ENCODE measurements at places on chromosomes 12 and 14.
A peak's percentile ranks its signal among the peaks of the same experiment; 100 is the strongest.

DNA sequence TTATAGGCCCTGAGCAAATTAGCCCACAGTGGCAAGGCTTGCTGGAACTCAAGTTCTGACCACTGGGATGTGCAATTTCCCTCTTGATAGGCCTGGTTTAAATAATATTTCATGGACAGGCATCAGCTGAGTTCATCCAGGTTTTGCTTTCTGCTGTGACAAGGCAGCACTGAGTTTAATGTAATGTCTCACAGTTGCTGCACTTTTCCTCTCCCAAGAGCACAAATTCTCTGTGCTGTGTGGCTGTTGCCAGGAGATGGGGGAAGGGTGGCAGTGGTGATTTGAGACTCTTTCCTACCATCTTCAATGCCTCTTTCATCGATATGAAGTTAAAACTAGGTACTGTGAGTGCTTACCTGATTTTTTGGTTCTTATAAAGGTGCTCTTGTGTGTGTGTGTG is 272.8 kb upstream of the STXBP6 start:
- DNase-seq, result no peak

DNA sequence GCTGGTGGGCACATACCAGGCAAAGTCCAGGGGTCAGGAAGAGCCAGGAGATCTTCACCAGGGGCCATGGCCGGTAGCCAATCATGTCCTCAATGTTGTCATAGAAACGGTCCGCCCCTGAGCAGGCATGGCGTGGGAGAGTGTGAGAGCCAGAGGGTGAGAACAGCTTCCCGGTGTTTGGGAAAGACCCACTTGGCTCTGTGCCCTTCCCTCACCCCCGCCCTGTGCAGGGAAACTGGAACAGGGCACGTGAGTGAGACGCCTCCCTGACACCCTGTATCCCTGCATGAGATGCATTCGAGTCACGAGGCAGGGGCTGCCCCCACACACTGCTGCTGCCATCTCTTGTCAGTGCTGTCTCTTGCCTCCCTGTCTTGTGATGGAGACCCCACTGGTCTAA is 20.7 kb downstream of the SLC6A12 start:
- DNase-seq, result no peak

- DNase-seq, result no peak
Observed at GRCh38 chr14:61406675-61407074, 85.3 kb downstream of the PRKCH start.

- DNase-seq, result no peak
Observed at GRCh38 chr12:69569236-69569635, 16.0 kb upstream of the CCT2 start.

- no peak for DNase-seq
Observed at GRCh38 chr12:128825835-128826234, 2.1 kb upstream of the SLC15A4 start.

GRCh38 chr12:124261885-124262284 is 33.0 kb upstream of the RFLNA start:
- no peak for DNase-seq

- no peak for DNase-seq
Observed at GRCh38 chr12:9068600-9068999, 47.1 kb downstream of the A2M start.

DNA sequence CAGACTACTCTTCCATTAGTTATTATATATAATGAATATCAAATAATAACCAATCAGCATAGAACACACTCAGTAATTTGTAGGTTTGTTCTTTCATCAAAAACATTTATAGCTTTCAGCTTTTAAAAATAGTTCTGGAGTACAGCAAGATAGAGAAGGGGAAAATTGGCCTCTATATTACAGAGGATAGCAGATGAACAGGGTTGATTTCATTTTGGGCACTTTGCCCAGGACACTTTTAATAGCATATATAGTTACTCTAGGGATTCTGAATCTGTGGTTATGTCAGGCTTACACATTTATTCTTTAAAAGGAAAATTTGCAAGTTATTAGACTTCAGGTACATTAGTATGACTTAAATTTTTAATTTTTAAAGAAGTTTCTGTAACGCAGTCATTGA is 52.6 kb downstream of the IFT81 start:
- no peak for DNase-seq

GRCh38 chr12:42992826-42993225 is 403.3 kb upstream of the PRICKLE1 start:
- no peak for DNase-seq

DNA sequence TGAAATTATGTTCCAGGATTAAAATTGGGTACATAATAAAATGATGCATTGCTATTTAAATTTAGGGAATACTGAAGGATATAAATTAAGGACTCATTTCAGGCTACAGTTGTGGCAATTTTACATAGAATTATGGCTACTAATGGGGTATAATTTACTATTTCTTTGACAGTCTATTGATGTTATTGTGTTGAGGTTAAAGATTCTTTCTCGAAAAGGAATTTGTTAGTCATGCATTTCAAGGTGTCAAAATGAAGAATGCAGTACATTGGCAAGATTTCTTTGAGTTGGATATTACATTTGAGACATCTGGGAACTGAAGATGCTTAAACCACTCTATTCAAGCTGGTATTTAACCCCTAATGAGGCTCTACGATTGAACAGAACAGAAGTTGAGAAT is 28.3 kb downstream of the SLC5A8 start:
- no peak for DNase-seq

GRCh38 chr12:52495389-52495788 is 2.3 kb upstream of the KRT6A start:
- no peak for DNase-seq

DNA sequence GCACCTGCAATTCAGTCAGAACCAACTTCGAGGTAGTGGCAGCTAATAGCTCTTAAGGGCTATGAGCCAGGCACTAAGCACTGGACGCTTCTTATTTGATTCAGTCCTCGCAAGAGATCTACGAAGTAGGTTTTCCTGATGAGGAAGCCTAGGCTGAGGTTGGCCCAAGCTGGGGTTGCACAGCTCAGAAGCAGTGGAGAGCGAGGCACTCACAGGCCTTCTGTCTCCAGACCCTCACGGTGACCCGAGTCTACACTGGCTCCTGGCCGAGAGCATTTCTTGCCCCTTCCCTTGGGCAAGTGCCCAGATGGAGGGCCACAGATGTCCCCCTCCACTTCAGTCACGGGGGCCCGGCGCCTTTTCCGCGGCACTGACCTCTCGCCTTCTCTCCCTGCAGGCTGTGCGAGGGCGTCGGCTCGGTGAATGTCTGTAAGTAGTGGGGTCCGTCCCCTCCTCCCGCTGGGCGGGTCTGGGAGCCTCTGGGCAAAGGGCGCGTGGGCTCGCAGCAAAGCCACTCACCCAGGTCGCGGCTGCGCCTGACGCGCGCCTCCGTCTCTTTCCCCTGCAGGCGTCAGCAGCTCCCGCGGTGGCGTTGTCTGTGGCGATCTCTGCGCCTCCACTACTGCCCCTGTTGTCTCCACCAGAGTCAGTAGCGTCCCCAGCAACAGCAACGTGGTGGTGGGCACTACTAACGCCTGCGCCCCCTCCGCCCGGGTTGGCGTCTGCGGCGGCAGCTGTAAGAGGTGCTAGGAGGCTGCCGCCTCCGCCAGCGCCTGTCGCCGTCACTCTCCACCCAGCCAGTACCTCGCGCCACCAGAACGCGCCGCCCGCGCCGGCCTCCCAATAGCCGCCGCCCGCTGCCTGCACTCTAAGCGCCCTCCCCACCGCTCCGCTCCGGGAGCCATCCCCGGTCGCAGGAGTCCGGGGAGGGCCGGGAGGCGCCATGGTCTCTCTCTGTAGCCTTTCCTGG is 13.1 kb downstream of the KRT83 start:
- peak; percentile 69 for DNase-seq

- no peak for DNase-seq
Observed at GRCh38 chr12:2485681-2486080, 309.1 kb upstream of the FKBP4 start.

- no peak for DNase-seq
Observed at GRCh38 chr12:65156366-65156841, 13.0 kb upstream of the LEMD3 start.

GRCh38 chr14:94681300-94682060 is 69.3 kb downstream of the SERPINA3 start:
- DNase-seq, result no peak

- DNase-seq, result no peak
Observed at GRCh38 chr12:51406290-51406689, 15.1 kb upstream of the GALNT6 start.

DNA sequence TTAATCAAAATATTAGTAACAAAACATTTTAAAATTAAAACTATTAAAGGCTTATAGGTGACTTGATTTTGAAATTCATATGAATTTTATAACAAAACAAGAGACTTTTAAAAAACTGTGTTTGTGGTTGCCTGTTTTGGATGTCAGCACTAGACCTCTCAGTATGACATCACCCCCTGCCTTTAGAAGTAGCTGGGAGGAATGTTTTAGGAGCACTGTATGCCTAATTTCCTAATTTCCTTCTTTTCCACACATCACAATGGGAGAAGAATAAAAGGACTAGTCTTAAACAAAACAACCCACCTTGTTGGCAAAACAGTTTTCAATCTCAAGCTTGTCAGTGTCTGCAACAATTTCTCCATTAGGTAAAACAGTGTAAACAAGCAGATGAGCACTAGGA is 48.1 kb upstream of the PZP start:
- no peak for DNase-seq

DNA sequence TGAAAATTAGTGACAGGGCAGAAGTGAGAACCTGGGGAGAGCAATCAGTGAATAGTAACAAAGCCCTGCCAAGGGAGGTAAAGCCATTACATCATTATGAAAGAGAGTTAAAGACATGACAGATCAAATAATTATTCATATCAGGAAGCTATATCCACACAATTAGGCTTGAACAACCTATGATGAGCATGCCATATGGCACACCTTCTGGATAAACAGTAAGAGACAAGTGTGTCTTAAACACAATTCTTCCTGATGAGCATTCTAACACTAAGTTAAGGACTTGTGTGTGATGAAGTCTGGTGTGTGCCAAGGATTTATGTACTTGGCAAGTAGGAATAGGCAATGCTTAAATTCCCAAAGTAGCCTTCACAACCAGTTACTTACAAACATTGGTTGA is 76.1 kb downstream of the GALNT4 start:
- no peak for DNase-seq

GRCh38 chr14:79242666-79243065 is 968.6 kb downstream of the DIO2 start:
- DNase-seq, result no peak

- no peak for DNase-seq
Observed at GRCh38 chr12:110282300-110282860, 1.3 kb downstream of the ATP2A2 start.

- DNase-seq, result no peak
Observed at GRCh38 chr12:112149596-112149995, 24.2 kb downstream of the TRAFD1 start.

GRCh38 chr12:12747278-12747677 is 30.1 kb downstream of the CDKN1B start:
- no peak for DNase-seq

DNA sequence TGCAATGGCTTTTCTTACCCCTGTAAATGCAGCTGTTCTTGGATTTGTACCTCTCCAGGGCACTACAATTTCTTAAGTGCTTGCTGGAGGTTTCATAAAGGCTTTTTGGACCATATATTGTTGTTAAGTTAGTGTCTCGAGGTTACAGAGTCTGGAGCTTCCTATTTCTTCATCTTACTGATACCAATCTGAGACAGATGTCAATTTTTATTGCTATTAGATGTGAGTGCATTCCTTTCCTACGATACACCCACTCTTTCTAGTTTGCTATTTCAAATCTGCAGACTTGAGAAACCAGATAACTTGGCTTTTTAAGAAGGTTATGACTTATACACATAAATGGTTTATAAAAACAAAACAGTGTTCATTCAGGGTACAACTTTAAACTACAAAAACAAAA is 2.1 kb downstream of the NOXRED1 start:
- DNase-seq, result no peak

DNA sequence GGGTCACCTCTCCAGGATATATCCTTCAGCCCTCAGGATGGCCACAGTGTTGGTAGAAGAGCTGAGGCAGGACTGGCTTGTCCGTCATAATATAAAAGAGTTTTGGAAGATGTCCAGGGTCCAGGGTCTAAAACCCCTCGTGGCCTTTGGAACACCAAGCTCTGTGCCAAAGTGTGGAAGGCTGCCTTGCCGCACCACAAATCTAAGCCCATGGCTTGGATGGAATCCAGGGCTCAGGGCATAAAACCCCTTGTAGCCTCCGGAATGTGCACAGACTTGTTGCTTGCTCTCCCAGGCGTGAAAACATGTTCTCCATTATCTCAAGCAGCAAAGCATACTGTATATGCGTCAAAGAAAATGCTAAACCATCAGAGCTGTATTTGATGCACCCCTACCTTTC is 46.7 kb downstream of the TNFAIP2 start:
- DNase-seq, result no peak

GRCh38 chr12:13233830-13234641 is 37.5 kb downstream of the EMP1 start:
- peak; percentile 48 for DNase-seq

- DNase-seq, result no peak
Observed at GRCh38 chr14:47044841-47045240, 393.3 kb upstream of the RPL10L start.

DNA sequence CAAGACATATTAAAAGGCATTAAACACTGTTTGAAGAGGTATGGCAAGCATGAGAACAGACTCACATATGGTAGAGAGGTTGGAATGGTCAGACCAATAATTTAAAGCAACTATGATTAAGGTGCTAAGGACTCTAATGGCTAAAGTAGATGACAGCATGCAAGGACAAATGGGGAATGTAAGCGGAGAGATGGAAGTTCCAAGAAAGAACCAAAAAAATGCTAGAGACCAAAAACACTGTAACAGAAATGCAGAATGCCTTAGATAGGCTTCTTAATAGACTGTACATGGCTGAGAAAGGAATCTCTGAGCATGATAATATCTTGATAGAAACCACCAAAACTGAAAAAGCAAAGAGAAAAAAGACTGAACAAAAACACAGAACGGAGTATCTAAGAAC is 77.4 kb downstream of the RIN3 start:
- DNase-seq, result no peak

DNA sequence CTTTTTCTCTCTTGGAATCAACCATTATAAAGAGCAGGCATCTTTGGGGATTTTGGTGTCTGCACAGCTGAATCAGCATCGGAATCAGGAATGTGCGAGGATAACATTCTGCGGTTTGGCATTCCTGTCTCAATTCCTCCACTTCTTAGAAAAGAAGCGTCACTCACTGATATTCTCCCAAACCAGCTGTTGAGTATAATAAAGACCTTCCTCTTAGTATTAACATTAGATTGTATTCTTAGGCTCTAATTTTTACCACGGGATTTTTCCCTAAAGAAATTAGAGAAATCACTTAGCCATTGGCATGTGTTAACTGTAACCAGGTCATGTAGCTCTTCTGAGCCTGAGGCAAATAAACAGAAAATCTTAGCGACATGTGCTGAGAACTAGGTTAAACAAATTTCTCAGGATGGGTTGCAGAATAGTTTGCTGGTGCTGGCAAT is 128.7 kb downstream of the TMX1 start:
- no peak for DNase-seq

DNA sequence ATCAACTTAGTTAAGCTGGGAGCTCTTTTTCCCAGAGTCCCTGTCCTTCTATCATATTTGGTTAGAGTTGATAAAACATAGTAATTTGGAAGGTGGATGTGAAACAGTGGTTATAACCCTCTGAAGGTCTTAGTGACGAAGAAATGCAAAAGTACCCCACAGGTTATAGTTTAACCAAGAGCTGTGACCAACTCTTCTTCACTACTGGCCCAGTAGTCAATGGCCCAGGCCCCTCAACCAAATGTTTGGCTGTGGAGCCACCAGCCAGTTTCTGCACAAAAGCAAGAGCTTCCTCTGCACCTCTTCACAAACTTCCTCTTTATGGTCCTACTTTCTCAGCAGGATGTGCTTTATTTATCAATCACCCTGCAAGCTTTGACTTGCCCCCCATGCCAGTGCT is 132.6 kb downstream of the BMP4 start:
- DNase-seq, result no peak

GRCh38 chr12:40831916-40832315 is 139.7 kb downstream of the CNTN1 start:
- no peak for DNase-seq

Measured in neural crest cell (in vitro differentiated cells).